ENCODE measurements at places on chromosomes 6 and 20.

- DNase-seq: no peak
Measured at GRCh38 chr6:28693751-28694443, 168.2 kb downstream of the GPX5 start.

DNA sequence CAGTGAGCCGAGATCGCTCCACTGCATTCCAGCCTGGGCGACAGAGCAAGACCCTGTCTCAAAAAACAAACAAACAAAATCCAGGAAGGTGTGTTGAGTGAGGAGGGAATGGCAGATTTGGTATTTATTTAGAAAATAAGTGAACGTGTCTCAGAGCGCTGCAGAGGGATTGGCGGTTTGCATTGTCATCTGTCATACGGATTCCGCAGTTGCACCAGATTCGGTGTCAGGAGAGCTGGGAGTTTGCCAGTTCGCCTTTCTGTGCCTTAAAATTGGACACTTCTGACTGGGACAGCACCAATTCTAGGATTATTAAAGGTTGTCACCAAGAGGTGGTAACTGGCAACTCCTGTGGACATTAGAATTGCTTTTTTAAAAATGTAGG is 912 bp downstream of the SNRNP48 start:
- no peak for DNase-seq

DNA sequence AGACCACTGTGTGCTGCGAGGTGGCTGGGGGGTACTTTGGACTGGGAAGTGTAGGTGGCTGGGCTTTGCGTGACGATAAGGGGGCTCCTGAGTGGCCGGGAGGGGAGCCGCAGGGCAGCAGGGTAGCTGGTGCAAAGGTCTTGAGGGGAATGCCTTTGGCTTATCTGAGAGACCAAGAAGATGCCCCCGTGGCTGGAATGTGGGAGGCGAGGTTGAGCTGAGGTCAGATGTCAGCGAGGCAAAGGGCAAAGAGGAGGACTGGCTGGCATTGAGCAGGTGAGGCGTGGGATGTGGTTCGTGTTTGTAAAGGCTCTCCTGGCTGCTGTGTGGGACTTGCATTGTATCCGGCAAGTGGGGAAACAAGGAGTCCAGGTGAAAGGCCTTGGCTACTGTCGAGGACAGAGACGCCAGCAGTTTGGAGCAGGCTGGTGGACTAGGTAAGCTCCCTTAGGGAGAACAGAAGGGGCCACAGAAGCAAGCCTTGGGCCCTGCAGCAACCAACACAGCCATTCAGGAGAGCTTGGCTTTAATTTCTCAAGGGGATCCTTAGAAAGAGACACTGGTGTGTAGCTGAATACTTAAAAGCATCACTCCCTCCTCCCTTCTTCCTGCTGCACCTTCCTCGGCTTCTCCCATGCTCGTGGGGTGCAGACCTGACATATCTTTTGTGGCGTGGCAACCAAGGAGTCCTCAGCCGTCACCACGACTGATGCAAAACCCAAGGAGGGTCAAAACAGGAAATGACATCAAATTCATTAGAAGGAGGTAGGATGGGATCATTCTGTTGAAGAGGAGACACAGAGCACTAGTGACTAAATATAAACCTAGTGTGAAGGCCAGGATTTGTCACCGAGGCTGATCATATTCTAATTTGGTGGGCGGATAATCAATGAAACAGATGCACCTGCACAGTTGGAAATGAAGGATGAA is 53.5 kb upstream of the ERVFRD-1 start:
- DNase-seq: no peak

DNA sequence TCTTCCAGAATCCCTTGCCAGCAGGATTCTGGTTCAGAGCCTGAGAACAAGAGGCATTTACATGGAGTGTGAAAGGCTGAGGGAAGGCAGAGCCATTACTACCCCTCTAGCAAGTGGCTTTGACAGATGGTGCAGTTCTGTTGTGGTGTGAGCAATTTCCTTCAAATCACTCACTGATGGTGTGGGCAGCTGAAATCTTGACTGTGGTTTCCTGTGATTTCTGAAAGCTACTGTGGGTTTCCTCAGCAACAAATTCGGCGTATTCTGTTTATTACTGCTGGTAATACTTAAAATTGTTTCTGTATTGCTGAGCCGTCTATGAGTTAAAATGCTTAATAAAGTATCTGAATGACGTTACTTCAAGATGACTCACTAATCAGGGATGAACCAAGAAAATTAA is 181.5 kb upstream of the TCF21 start:
- no peak for DNase-seq

DNA sequence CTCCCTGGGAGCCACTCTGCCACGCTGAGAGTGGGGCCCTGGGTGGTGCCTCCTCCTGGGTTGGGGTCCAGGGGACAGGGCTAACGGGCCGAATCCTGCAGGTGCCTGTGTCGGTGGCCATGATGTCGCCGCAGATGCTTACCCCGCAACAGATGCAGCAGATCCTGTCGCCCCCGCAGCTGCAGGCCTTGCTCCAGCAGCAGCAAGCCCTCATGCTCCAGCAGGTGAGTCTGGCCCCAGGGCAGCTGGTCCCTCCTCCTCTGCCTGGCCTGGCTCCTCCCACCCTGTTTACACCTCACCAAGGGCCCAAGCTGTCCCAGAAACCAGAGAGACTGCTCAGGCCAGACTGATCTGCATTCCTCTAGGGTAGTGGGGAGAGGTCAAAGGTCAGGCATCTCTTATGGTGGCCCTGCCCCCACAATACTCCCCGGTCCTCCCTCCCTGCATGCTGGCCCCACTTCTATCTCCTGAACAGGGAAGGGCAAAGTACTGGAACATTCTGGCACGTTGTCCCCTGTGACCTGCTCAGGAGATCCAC is 38.6 kb downstream of the FOXP4 start:
- DNase-seq: no peak

DNA sequence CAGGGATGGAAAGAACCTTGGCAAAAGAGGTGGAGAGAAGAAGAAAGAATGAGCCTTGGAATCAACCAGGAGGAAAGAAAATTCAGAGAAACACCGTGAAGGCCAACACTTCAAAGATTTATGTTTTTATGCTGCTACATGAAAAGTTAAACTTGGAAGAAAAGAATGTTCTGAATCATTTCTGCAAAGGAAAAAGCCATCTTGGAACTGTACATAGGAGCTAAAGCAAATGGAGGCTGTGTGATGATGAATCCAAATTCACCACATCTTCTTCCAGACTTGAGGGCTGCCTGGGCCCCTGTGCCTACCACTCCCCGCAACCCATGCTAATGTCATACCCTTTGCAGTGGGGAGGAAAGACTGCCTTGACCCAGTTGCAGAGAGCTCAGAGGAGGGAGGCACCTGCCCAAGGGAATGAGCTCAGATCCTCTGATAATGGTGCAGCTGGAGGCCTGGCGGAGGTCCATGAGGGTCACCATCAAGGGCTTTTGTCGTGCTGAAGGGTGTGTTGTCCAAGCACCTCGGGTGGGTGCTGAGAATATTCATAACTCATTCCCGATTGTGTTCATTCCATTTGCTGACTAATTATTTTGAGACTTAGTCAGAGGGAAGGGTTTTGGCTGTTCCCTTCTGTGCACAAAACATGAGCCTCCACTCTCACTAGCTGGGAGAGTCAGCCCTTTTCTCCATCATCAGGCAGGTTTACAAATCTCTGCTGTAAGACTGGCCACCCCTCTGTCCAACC is 245.8 kb upstream of the JAG1 start:
- no peak for DNase-seq

GRCh38 chr6:81696524-81696923 is 56.0 kb downstream of the TENT5A start:
- no peak for DNase-seq

DNA sequence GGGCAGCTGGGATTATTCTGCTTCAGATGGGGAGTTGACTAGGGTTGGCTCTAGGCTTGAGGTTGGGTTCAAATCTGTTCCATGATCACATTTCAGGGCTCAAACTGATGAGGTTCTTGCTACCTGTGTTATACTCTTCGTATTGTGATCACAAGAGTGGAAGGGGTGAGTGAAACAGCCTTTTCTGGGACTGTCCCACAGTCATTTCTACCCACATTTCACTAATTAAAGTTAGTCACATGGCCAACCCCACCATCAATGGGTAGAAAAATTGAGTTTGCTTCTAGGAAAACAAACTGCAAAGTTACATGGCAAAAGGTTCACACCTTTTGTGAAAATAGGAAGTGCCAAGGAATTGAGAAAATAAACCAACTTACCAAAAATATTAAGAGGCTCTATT is 33.5 kb upstream of the BMP2 start:
- DNase-seq: no peak

DNA sequence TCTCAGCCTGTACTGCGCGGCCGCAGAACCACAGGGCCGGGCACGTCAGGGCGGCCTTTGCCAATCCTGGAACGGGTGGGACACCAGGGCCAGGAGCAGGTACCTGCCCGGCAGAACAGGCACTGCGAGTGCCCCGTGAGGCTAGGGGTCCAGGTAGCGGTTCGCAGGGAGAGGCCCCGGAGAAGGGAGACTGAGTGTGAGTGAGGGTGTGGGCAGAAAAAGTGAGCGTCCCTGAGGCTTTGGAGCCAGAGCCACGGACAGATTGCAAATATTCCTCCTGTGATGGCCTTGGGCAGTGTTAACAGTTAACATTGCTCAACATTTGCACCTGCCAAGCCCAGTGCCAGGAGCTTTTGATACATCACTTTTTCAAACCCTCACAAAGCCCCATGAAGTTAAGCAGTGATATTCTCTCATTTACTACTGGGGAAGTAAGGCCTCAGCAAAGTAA is 491 bp downstream of the GNMT start:
- no peak for DNase-seq

DNA sequence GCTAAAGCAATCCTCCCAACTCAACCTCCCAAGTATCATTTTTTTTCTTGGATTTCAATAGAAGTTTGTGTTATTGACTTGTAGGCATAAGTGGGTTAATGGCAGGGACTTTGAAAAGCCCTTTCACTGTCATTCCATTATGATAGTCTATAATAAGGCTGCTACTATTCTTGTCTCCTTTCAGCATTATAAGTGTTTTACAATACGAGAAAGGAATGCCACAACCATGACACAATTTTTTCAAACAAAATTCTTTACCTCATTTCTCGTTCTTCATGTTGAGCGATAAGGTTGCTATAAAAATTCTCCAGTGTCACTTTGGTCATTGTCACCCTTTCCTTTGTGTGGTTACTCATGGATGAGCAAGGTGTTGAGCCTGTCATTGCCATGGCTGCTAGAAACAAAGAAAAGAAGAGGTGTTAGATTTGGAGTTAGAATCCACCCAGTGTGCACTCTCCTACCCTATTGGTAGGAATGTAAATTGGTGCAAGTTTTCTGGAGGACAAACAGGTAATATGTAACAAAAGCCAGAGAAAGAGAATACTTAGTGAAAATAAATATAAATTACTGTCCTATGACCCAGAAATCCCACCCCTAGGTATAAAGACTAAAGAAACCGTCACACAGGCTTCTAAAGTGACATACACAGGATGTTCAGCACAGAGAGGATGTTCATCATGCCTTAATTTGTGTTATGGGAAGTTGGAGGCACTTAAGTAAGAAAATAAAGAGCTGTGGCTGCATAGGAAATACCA is 7.3 kb downstream of the STK38 start:
- DNase-seq: no peak

DNA sequence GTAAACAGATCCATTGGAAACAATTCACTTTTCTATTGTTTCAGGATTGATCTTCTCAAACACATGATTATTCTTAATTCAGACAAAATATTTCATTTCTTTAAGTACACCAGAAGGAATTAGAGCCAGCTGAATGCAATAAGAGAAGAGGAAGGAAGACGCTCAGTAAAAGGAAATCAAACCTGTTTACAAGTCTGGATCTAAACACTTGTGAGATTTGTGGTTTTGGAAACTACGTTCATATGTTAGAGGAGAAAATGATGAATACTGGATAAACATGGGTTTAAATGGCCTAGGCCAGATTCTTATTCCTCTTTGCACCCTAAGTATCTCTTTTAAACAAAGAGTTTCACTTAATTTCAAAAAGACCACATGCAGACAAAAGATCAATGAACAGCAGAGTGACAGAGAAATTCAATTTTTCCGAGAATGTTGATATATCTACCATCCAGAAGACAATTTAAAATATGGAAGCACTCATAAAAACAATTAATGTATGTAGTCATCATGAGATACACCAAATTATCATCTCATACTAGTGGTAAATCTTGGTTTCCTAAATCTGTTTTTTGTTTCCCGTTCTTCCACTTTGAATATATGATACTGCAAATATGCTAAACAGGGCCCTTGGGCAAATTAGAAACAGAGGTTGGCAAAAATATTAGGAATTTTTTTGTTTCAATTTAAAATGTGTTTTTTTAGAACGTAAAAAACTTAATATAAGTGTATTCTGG is 703.5 kb upstream of the CITED2 start:
- DNase-seq: no peak

DNA sequence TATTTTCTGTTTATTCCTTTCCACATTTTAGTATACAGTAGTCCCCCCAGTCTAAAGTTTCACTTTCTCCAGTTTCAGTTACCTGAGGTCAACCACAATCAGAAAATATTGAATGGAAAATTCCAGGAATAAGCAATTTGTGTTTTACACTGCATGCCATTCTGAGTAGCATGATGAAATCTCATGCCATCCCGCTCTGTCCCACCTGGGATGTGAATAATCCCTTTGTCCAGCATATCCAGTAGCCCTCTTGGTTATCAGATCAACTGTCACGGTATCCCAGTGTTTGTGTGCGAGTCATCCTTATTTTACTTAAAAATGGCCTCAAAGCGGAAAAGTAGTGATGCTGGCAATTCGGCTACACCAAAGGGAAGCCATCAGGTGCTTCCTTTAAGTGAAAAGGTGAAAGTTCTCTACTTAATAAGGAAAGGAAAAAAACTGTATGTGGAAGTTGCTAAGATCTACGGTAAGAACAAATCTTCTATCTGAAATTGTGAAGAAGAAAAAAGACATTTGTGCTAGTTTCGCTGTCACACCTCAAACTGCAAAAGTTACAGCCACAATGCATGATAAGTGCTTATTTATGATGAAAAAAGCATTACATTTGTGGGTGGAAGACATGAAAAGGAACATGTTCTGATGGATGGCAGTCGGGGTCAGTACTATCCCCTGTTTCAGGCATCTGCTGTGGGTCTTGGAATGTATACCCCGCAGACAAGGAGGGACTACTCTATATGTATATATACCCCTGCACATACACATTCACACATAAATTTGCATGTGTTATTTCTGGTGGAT is 11.3 kb downstream of the NOX3 start:
- DNase-seq: no peak

DNA sequence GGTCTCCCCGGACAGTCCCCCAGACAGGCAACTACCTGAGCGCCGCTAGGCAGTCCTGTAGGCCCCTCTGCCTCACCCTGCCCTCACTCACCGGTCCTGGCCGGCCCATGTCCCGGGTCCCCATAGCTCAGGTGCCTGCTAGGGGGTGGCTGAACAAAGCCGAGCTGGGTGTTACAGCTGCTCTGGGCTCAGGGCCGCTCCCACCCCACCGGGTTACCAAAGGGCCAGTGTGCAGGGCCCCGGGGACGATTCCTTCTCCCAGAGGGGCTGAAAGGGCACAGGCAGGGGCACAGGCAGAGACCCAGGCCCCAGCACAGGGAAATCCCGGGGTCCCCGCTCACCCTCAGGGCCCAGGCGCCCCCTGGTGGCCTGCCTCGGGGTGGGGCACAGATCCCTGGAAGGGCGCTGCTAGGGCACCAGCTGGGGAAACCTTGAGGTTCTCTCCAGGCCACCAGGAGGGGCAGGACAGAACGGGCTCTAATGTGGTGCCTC is 118.4 kb downstream of the GRM4 start:
- peak; percentile 77 for DNase-seq

All from stimulated activated CD4-positive, alpha-beta T cell treated with anti-CD3 and anti-CD28 coated beads, Interleukin-2, amount 100 ng/mL, for 24 hours (primary cell).